ENCODE measurements at places on chromosomes 2 and 18.

DNA sequence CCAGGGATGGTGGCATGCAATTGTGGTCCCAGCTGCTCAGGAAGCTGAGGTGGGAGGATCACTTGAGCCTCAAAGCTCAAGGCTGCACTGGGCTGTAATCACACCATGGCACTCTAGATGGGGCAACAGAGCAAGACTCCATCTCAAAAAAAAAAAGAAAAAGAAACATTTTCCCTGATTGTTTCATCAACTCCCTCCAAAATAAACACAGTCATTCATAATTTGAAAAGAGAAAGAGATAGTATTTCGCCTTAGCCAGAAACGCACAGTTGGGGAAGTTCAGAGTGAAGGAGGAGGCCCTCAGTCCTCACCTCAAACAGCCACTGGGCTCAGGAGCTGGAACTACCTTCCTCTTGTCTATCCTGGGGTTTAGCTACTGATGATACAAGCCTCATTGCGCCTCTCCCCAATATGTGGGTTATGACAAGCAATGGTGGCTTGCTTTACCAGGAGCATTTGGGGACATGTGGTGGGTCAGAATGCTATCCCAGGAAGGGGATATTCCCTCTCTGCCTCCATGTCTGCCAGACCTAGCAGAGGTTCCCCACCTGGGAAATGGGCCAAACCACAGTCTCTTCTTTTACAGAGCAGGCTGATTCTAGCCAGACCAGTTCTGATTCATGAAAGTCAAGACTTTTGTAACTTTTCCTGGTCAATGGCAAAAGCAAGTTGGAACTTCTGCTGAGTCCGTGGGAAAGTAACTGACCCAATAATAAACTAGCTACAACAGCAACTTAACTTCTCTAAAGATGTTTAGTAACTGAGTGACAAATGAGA lies 22.2 kb upstream of the TMEM87B start:
- DNase-seq: no peak

DNA sequence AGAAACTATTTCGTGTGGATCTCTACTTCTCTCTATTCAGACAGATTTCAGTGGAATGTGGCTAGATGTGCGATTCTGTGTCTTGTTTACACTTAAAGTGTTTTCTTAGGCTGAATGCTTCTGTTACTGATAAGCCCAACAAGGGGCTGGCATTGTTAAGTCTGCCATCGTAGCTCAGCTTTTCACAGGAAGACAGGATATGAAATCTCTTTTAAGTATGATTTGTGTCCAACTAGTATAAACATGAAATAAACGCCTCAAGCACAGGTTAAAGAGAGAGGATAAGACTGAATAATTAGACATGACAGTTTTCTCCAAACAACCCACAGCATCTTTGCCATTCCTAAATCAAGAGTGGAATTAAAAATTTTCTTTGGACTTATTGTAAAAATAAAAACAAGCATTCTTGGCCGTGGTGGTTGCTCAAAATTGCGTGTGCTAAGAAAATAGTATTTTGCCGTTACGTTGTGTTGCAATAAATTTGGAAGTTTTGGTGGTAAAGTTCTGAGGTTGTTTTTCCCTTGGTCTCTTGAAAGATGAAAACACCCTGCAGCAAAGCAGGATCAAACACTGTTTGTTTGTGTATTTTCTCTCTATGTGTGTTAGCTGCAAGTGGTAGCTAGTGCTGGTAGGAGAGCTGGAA lies 1.0 kb downstream of the VIT start:
- DNase-seq: no peak

DNA sequence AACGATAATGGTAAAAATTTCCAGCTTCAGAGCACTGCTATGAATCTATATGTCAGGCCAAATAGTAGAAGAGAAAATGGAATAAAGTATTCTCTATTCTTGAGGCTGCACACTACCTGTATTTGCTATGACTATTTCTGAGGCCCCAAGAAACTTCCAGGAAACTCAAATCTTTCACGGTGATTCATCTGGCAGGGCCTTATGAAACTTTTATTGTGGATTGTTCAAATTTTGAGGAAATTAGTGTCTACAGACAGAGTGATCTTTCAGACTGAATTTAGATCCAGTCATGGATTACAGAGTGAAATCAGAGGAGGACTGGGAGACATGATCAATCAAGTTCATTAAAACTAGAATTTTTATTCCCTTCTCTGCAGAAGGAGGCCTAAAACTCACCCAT lies 4.1 kb upstream of the VSNL1 start:
- DNase-seq: no peak

DNA sequence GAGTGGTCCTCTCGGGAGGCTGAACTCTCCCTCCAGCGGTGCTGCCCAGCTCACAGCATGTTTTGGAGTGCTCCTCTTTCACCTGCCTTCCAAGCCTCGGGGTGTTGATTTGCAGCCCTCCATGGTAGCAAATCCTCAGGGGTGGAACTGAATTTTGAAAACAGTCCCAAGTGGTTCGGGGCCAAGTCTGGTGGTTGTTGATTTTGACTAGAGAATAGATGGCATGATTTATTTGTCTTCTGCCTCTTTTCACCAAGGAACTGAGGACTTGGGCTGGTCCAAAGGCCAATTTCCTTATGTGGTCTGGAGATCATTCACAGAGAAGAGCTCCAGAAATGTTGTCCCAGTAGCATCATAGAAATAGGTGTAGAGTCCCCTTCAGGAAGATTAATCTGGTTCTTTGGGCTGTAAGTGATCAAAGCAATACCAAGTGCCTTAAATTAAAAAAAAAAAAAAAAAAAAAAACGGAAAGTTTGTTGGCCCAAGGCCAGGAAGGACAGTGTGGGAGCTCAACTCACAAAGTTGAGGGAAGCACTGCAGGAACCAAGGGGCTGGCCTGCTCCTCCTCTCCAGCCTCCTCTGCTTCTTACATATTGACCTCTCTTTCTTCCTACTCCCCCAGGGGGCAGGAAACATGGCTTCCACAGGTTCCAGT lies 2.5 kb upstream of the DES start:
- DNase-seq: no peak

GRCh38 chr2:27282892-27283291 lies 663 bp downstream of the TRIM54 start:
- no peak for DNase-seq

DNA sequence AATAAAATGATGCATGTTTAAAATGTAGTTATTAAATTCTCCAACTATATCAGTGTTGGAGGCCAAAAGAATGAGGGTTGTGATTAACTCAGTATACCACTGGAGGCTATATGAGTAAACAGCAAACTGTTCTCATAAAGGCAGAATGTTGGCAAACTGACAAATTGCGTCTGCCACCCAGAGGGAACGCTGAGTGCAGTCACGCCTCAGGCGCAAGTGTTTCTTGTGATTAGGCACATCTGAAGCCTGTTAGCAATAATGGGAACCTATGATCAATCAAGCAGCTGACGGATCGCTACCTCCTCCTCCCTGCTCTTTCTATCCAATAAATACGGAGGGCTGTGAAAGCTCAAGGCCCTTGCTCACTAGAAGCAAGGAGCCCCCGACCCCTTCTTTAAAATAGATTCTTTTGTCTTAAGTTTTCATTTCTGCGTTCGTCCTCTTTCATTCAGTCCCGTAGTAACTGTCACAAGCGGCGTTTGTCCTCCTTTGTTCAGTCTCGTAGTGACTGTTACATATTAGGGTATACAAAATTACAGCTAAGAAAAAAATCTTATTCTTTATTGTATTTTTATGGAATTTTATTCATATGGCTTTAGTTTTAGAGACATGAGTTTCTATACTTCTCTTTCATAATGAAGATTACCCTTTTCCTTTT lies 16.3 kb upstream of the RMND5A start:
- DNase-seq: peak; percentile 41

GRCh38 chr18:778194-778927 lies 33.7 kb downstream of the YES1 start:
- no peak for DNase-seq

DNA sequence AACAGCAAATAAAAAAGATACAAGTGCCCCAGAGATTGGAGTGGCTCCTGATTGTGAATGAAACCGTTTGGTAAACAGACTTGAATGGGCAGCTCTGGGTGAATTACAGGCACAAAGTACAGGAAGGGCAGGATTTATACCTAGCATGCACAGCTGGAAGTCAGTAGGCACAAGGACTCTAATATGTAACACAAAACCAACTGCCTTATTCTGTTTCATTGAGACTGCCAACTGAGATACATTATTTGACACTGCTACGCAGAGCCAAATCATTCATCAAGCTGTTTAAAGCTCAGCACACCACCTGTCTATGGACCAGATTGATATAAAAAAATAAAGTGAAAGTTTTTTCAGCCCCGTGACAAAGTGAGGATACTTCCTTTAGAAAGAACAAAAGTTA lies 541.2 kb downstream of the NUP35 start:
- DNase-seq: no peak

DNA sequence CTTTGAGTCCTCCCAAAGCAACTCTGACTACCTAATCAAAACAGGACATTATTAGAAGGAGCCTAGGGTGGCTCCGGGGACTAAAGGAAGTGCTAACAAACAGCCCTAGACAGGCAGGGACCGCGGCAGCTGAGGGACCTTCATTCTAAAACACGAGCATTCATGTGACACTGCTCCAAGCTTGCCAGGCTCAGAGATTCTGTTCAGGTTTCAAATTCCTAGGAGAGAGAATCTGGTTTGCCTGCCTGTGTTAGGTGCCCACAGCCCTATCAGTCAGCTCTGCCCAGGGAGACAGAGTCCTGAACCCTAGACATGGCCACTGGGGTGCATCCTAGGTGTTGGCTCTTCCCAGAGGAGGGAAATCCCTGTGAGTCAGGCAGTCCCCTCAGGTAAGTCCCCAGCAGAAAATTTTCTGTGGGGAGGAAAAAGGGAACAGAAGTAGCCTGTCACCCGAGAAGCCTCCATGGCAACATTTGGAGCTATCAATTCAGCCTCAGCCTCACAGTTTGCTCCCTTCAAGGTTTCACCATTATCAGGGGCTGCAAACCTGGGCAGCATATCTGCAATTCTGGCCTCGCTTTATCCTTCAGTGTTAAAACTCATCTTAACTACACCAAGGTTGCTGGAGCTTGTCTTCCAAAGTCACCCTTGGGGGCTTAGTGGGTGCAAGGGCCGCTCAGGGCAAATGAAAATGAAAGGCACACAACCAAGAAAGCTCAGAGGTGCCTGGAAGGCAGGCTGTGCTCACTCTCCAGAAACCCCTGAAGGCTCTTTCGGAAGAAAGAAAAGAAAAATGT lies 28.6 kb downstream of the PCBP1 start:
- DNase-seq: no peak

DNA sequence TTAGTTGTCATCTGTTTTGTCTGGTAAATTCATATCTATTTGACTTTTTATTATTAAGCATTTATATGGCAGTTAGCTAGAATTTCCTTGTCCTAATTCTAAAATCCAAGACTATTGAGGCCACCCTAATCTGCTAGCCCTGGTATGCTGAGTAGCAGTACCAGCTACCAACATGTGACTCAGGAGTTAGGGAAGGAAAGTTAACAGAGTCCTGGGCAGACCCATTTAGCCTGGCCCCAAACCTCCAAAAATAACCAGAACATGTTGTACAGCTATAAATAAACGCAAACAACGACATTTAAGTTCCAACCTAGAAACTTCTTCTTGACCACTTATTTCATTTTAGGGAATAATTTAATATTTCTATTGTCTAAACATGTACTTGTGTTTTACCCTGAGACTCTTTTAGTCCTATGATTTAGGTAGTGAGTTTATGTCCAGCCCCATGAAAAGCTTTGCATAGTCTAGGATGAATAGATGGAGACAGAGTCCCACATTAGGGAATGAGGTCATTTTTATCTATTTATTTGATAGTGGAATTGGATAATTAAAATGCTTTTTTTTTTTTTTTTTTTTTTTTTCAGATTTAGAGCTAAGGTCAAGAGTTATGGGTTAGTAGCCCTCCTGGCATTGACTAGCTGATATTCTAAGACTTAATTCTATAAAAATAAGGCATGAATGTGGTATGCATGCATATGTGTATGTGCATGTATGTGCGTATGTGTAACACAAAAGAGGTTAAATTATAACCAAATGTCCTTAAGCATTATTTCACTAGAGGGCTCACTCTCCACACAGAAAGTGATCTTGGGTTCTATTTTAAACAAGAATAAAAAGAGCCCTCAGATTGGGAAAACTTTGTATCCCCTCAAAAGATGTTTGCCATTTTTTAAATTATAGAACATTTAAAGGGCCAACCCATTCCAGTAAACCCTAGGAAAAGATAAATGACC lies 160.1 kb upstream of the MAPRE2 start:
- no peak for DNase-seq

- DNase-seq: no peak
Observed at GRCh38 chr18:46588971-46589660, 67.9 kb downstream of the LOXHD1 start.

GRCh38 chr2:172995323-172996244 lies 80.1 kb upstream of the MAP3K20 start:
- peak; percentile 93 for DNase-seq

GRCh38 chr2:51959696-51960095 lies 927.8 kb upstream of the NRXN1 start:
- no peak for DNase-seq

GRCh38 chr2:209523867-209524266 lies 100.0 kb downstream of the MAP2 start:
- DNase-seq: no peak

DNA sequence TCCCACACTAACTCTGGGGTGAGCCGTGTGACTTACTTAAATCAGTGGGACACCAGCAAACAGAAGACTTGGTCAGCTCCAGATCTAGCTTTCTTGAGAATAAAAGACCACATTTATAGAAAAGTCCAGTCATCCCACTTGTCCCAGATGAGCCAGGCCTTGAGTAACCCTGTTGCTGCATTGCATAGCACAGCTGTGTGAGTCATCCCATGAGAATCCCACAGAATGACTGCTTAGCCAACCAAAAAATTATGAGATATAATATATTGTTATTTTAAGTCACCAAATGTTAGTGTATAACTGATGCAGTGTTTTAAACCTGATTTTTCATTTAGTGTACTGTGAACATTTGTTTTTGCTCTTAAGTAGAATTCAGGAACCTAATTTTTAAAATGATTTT lies 94.2 kb upstream of the FSHR start:
- DNase-seq: peak; percentile 91

DNA sequence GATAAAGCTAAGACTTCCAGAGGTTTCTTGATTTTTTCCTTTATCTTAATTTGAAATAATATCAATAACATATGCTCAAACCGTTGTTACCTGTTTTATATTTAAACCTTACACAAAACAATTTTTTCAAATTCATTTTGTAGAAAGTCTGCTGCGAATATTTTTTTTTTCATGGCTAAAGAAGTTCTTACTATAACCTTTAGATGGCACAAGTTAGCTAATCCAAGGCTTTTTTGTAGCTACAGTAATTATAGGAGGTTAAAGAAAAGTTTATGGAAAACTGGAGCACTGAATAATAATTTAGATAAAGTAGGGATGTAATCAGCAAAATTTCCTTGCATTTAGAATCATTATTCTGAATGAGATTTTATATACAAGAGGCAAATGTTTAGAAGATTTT lies 78.0 kb upstream of the PNPT1 start:
- DNase-seq: no peak
